ENCODE measurements at places on chromosomes 3 and 15. TPM values are rescaled to one million over a fixed set of nuclear protein-coding genes. Genes with fewer than 3 reads are reported as not detected.
A peak's percentile ranks its signal among the peaks of the same experiment; 100 is the strongest.

GRCh38 chr3:172707967-172708366 lies 2.9 kb downstream of the NCEH1 start:
- peak; percentile 82 for DNase-seq

DNA sequence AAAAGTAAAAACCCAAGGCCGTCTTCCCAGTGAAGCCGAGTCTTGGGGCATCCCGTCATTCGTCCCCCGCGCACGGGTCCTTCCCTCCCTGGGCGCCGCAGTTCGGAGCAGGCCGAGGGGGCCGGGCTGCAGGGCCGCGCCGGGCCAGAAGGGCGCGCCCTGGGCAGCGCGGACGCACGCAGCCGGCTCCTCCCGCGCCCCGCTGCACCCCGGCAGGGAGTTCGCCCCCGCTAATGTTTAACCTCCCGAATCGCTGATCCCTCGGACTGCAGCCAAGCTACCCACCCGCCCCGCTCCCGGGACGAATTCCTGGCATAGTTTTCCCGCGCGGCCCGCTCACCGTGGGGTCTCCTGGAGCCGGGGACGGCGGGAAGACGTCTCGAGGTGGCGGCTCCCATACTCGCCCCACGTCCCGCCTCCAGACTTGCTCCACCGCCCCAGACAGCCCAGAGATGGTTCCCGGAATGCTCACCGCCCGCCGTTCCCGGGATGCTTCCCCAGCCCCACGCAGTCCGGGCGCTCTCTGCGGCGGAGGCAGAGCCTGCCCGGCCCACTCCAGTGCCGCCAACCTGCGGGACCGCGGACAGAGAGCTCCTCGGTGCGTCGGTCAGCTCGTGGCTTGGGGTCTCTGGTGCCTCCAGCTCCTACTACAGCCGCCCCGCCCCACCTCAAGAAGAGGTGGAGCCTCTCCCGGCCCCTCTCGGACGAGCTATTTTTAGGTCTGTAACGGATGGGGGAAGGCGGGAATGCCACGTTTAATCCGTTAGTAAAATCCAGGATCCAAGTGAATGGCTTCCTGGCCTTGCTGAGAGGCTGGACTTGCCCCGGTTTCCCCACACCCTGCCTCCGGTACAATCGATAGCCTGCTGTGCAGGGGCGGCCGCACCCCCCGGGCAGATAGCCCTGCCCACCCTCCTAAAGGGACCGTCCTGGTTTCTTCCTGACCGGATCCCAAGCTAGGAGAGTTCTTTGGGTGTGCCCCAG lies at the start of gene DZIP1L:
DZIP1L (minus strand) TSS at position 621 of the 984 bp plus-strand sequence. CDS start 11,637 bp downstream, outside the sequence.
- peak; percentile 64 for DNase-seq

DNA sequence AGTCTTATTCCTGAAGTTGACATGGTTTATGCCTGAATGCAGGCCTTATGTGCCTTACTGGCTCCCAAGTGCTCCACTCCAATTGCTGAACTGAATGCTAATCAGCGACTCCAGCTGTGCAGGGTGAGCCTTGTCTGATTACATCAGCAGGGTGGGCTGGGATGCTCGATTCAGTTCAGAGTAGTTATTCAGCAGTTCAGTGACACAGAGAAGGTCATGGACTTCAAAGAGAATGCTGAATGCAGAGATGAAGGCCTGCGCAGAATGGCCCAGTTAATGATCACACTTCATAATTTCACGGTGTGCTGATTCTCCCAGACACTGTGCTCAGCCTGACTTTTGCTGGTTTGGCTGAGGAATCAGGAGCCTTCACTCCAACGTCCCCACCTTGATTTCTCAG lies 63.6 kb downstream of the CLDN1 start:
- no peak for DNase-seq

- no peak for DNase-seq
Observed at GRCh38 chr3:53161450-53161819, 426 bp downstream of the PRKCD start.

Gene GOLGA6L10
- 0.26 TPM for total RNA-seq

Gene AHSG
- total RNA-seq = not detected

Gene EIF3J
- total RNA-seq = 34.8 TPM

Gene CASR
- not detected for total RNA-seq

Gene EAF2
- 2.1 TPM for total RNA-seq
